ENCODE measurements at places on chromosomes 2 and 18.

- no peak for DNase-seq
These were observed 1.2 kb downstream of the RAPH1 start for GRCh38 chr2:203533676-203534591.

GRCh38 chr18:79507546-79508480, 112.1 kb downstream of the NFATC1 start:
- DNase-seq: no peak

DNA sequence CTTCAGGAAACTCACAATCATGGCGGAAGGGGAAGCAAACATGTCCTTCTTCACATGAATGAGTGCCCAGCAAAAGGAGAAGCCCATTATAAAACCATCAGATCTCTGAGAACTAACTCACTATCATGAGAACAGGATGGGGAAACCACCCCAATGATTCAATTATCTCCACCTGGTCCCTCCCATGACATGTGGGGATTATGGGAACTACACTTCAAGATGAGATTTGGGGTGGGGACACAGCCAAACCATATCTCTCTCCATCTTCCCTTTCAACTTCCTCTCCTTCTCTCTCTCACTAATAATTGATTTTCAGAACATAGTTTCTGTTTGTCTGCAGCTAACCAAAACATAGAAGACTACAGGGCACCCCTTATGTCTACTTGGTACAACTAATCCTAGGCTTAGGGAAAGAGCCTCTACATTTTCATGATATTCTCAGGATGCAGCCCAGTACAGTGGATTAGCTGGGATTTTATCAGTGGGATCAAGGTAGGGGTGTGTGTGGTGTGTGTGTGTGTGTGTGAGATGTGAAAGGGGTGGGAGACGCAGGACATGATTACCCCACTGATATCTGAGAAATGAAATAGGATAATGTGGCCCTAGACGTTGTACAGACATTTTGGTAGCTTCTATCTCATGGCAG, 2.8 kb upstream of the ATF2 start:
- no peak for DNase-seq

GRCh38 chr2:217900010-217900779, 102.6 kb downstream of the TNS1 start:
- DNase-seq: peak; percentile 55

- no peak for DNase-seq
These were observed 140.5 kb downstream of the TSN start for GRCh38 chr2:121895723-121896571.

DNA sequence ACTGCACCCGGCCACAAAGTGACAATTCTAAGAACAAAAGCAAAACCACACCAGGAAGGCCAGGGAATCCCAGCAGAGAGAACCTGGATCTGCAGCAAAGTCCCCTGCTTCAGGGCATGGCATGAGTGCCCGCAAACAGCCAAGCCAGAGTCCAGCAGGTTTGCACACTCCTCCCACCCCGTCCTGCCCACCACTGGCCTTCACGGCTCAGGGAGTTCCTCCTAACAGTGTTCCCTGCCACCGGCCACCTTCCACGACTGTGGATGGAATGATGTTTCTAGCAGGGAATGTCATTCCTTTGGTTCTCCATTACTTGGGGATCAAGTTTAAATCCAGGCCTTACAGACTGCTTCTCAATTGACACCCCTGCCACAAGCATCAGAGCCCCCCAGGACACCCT, 42.0 kb upstream of the B3GNT7 start:
- no peak for DNase-seq

DNA sequence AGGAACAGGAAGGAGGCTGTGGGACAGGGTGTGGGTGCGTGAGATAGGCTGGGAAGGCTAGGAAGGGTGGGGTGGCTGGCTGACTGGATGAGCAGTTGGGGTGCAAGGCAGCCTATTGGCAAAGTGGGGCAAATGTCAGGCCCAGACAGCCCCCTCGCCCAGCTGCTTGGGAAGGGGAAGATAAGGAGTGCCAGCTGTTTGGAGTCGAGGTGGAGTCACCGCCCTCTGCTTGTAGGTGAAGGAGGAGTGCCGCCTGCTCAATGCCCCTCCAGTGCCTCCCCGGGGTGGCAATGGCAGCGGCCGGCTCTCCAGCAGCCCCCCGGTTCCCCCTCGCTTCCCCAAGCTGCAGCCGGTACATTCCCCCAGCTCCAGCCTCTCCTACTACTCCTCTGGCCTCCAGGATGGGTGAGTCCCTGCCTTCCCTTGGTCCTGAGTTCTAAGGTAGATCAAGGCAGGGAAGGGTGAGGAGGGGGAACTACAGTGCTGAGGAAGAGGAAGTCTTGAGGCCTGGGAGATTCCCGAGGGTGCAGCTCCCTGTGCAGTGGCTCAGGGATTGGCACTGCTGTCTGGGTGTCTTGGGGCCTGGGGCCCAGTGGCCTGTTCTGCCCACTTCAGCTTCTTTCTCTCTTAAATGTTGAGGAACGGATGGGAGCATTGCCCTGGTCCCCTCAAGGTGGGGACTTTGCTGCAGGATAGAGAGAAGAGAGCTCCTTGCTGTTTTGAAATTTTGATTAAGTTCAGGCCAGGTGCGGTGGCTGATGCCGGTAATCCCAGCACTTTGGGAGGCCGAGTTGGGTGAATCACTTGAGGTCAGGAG, 13.3 kb downstream of the GAREM2 start:
- no peak for DNase-seq

GRCh38 chr2:127664065-127664894, 11.1 kb downstream of the LIMS2 start:
- DNase-seq: no peak

DNA sequence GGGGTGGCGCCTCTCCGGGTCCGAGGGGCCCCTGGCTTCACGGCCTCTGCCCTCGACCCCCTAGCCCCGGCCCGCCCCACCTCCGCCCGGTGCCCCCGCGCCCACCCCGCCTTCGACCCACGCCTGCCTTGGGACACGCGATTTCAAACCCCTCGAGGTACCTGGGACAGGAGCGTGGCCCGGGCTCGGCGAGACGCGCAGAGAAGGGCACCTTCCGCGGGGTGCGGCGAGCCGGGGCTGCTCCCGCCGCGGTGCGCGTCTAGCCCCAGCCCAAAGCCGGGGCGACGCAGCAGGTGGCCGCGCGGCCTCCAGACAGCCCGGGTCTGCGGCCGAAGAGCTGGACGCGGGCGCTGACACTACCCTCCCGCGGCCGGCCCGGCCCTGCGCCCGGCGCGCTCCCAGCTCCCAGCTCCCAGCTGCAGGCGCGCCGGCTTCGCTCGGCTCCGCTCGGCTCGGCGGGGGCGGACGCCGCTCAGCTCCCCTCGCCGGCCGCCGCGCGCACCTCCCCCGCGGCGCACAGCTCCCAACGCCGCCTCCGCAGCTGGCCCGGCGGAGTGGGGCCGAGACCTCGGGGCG, at the start of gene CRACDL:
Gene CRACDL, minus strand, starts transcription at position 449 of the 576 bp plus-strand sequence. CDS start 89,425 bp downstream, outside the sequence.
- peak; percentile 31 for DNase-seq

DNA sequence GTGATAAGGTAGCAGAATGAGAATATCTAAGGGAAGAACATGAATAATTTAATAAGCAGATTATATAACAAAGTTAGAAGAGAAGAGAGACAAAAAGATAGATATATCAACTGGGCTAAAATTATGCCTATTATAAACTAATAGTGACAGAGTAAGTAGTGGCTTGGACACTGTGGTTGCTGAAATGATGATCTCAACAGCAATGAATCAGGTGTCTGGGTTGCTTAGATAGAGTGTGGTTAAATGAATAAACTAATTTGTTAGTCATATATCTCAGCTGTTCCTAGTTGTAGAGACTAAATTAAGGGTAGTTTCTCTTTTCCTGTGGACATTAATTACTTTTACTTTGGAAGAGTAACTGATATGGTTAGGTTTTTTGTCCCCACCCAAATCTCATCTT, 1485.4 kb upstream of the CELF4 start:
- DNase-seq: no peak

GRCh38 chr2:234308813-234309195, 188.1 kb downstream of the ARL4C start:
- DNase-seq: no peak

DNA sequence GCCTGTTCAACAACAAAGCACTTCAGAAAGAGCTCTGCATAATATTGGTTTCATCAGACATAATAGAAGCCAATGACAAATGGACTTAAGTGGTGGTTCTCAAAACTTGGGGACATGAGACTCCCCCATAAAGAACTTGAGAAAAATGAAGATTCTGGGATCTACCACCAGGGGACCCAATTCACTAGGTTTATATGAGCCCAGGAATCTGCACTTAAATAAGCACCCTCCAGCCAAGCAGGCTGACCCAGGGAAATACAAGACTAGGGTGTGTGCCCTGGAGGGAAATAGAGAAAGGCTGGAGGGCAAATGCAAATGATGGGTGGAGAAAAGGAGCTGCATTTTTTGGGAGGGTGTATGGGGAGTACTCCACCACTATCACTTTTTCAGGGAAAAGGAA, 52.5 kb downstream of the SATB2 start:
- DNase-seq: no peak

DNA sequence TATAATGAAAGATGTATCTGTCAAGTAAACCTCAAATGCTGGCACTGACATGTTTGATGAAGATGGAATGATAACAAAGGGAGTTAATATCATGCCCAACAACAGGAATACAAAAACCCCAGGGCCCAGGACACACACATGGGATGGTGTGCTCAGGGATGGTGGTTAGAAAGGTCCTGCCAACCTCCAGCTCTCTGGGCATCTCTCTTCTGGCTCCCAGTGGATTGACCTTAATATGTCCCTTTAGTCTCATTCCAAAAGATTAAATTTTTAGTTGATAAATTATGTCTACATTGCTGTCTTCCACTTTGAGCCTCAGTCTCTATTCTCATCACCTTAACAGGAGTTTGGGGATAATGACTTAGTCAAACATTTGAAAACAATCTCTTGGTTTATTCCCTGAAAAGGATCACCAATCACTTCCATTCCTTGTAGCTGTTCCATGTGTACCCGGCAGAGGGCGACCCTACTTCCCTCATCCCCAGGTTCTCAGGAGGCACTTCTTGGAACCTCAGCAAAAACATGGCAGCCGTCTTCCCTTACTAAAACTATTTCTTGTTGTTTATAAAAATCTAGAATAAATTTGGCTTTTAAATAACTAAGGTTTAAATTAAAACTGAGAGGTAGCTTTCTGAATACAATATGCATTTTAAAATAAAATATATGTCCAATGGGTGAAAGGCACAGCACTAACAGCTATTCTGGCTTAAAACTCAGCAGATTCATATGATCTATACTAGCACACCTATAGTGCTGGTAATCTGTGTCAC, 29.6 kb downstream of the MCEE start:
- DNase-seq: peak; percentile 35

DNA sequence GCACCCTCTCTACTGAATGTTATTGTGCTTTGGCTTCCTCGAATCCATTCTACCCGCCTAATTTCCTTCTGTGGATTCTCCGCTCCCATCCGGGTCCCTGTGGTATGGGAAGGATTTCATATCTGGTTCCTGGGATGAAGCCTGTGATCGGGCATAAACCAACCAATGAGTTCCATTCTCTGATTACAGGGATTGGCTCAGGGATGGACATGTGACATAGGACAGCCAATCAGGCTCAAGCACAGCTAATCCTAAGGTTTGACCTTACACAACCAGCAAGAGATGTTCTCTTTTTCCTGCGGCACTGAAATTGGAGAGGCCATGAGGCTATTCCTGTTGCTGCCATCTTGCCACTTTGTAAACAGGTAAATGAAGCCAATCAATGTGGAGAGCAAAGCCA, 168.1 kb upstream of the SMAD2 start:
- no peak for DNase-seq

- DNase-seq: no peak
These were observed 39.0 kb downstream of the OXER1 start for GRCh38 chr2:42724886-42725285.

GRCh38 chr2:68379184-68379708, 14.2 kb downstream of the PLEK start:
- no peak for DNase-seq

- peak; percentile 16 for DNase-seq
These were observed 1.1 kb downstream of the TLK1 start for GRCh38 chr2:171159372-171160118.

- no peak for DNase-seq
These were observed 134.8 kb upstream of the NCK2 start for GRCh38 chr2:105609746-105610402.

DNA sequence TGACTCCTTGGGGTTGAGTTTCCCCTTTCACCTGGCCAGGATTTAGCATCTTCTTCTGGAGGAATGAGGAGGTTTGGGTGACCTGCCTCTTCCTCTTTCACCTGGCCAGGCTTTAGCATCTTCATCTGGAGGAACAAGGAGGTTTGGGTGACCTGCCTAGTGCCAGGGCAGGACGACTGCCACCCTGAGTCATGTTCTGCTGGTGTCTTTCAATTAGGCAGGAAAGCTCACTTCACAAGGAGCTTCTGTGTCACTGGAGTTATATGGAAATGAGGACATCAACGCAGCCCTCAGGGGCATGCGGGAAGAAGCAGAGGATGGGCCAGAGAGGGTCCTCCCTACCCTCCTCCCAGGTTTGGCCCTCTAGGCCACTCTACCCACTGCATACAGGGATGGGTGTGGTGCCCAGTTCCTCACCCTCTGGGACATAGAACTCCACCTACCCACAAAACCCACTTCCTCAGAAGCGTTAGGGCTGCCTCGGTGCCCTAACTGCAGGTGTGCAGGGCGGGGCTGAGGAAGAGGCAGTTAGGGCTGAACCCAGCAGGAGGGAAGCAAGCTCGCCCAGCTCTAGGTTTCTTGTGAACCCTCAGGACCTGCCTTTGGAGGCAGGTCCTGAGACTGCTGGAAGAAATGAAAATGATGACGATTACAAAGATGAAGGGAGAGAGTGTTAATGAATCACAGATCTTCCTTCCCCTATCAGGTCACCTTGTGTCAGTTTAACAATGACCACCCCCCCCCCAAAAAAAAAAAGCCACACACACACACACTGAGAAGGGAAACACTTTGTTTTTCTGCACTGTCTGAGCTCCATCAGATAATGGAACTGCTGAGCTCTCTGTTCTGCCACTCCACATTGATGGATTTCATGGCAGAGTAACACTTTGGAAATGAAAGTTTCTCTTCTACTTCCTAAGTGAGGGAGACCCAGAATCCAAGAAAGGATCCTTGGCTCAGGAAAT, 71.0 kb downstream of the ARL4C start:
- DNase-seq: no peak

GRCh38 chr2:160409480-160409879, 84.1 kb downstream of the RBMS1 start:
- no peak for DNase-seq

DNA sequence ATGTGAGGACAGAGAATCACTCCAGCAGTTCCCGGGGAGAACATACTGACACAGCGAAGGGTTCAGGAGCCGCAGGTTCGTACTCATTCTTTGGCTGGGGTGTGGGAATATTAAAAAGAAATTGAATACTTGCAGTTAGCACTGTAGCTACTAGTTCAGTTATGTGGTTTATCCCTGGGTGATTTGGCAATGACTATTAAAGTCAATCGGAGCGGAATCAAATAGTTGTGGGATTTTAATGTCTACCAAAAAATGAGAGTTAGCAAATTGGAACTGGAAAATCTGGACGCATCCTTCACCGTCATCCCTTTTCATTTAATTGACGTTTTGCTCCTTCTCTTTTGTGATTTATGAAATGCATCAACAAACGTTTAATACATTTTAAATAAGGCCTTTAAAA, 50.8 kb downstream of the GBX2 start:
- no peak for DNase-seq

GRCh38 chr2:98293030-98293429, 53.2 kb upstream of the CNGA3 start:
- DNase-seq: no peak

- DNase-seq: no peak
These were observed 441.3 kb upstream of the SLC14A2 start for GRCh38 chr18:45173799-45174519.

Data from NCI-H774 (cell line).